ENCODE measurements at places on chromosomes 4 and X.

DNA sequence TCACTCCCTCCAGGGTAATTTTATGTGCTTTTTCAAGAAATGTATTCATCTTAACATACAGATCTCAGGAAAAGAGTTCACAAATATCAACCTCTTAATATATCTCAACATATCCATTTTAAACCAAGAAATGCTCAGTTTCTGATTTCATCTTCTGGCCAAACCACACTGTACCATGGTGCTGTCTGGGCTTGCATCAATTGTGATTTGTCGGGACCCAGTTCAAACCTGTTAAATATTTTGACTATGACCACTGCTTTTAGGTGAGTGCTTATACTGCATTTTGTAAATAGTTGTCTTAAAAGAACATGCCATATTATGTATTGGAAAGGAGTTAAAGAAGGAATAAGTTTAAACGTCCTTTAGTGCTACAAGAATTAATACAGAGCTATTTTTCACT, 352.1 kb downstream of the SPOCK3 start:
- no peak for DNase-seq

DNA sequence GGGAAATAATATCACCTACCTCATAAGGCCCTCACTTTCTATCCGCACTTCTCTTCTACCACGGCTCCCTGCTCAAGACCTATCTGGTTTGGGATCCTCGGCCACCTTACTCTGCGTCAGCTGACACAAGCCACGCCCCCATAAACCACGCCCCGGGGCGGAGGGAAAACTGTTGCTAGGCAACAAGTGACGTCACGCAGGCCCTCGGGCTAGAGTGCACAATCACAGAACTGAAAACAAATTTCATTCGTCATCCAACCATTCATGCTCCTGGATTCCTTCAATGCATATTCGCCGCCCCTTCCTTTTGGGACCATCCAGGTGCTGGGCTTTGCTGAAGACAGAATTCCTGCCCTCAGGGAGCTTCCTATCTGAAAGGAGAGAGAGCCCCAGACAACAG, 66.3 kb downstream of the SMC1A start:
- no peak for DNase-seq

DNA sequence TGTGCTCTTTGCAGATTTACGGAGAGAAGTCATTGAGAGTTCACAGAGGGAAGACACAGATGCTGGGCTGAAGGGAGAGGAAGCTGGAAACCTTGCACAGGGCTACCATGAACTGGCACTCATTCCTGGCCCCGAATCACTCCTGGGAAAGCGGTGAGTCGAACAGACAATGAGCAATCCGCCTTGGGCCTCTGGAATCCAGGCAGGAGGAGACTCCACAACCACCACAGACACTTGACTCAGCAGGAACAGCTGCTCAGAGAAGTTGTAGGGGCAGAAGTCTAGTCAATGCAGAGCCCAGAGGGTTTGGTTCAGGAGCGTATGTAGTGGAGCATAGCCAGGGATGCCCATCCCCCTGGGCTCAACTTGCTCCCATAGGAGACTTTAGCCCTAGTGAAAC, 62.8 kb upstream of the GRIA3 start:
- no peak for DNase-seq

DNA sequence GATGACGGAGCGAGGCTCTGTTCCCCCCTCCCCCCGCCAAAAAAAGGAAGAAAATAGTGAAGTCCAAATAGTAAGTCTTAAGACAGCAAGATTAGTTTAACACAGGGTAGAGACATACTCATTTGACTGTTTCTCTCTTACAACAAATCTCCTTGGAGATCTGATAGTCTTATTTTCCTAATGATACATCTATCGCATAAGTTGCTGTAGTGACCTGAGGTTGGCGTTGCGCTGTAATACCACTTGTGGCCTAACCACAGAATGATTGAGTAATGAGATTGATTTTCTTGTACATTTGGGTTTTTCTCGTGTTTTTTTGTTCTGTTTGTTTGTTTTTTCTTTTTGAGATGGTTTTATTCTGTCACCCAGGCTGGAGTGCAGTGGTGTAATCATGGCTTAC, 27.2 kb downstream of the OCIAD1 start:
- DNase-seq: no peak

DNA sequence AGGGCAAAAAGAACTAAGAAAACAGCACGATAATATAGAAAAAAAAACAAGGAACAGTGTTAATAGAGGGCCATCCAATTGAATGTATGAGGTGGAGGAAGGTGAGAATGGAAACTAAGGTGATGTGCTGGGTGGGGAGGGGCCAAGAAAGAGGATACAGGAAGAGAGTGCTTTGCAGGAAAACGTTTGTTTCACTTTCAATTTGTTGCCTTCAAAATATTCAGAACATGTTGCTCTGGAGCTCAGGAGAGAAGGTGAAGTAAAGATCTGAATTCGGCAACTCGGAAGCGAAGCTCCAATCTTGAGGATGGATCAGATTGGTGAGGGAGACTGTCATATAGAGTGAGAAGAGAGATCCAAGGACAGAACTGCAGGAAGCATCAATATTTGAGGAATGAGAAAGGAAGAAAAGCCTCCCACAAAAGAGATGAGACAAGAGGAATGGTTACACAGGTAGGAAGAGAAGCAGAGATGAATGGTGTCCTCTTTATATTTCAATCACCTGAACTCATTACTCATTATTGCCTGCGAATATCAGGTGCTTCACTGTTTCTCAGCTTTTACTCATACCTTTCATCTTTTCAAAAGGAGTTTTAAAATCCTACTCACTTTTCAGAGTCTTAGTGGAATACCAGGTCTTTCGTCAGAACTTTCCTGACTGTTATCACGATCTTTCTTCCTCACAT, 14.7 kb upstream of the SEC24D start:
- DNase-seq: no peak

GRCh38 chr4:33825685-33826084, 2418.6 kb downstream of the ARAP2 start:
- no peak for DNase-seq

GRCh38 chr4:75741027-75741426, 16.6 kb downstream of the USO1 start:
- DNase-seq: no peak

DNA sequence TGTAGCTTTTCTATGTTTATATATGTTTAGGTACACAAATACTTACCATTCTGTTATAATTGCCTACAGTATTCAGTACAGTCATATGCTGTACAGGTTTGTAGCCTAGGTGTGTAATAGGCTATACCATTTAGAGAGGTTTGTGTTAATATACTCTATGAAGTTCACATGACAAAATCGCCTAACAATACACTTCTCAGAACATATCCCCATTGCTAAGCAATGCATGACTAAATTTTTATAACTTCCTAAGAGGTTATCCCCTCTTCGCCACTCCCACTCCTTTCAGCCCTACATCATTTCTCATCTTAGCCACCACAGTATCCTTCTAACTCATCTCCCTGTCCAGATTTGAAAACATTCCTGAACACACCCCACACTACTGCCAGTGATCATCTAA, 83.7 kb upstream of the ZCCHC13 start:
- DNase-seq: no peak

- no peak for DNase-seq
Measured at GRCh38 chr4:42401171-42401570, 3.9 kb downstream of the SHISA3 start.

- no peak for DNase-seq
Measured at GRCh38 chrX:113260474-113260873, 419.8 kb upstream of the AMOT start.

- DNase-seq: no peak
Measured at GRCh38 chr4:36333303-36333877, 52.0 kb downstream of the DTHD1 start.

GRCh38 chrX:11995146-11995545, 143.1 kb upstream of the FRMPD4 start:
- DNase-seq: no peak

DNA sequence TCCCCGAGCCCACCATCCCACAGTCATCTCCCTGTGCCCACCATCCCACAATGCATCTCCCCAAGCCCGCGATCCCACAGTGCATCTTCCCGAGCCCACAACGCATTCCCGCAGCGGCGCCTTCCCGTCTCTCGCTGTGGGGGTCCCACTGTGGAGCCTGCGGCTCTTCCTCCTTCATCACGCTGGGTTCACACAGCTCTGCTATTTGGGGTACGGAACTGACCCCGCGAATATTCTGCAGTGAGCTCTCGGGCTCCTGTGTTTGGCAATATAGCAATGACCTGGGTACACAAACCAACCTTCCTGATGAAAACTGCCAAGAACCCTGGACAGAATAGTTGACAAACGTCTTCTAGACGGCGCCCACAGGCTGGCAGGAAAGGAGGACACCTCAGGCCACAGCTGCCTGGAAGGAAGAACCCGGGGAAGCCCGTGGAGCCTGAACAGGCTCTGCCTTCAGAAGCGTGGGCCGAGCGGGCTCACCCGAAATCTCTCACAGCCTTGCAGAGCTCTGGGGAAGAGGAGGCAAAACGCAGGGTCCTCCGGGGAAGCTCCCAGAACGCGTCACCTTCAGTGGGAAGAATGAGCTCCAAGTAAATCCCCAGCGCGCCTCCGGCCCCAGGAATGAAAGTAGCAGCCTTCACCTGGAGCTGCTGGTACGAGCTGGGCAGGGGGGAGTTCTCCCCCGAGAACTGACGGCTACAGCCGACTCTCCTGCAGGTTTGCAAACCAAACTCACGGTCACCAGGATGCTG, 22.9 kb downstream of the PPP2R3B start:
- DNase-seq: no peak

DNA sequence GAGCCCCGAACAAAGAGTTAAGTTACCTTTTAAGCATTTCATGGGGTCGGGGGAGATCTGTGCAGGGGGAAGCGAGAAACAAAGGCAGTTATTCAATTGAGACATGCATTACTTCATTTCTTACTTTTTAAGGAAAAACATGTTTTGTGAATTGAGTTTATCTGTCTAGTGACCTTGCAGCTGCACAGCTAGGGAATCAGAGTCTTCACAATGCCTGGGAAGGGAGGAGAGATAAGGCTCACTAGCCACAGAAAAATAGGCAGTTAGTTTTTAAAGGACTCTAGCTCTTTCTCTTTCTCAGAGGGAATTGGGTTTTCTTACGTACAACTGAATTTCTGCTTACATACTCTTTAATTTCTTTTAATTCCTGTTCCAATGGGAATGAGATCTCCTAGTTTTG, 26.2 kb upstream of the ZBTB33 start:
- DNase-seq: no peak

DNA sequence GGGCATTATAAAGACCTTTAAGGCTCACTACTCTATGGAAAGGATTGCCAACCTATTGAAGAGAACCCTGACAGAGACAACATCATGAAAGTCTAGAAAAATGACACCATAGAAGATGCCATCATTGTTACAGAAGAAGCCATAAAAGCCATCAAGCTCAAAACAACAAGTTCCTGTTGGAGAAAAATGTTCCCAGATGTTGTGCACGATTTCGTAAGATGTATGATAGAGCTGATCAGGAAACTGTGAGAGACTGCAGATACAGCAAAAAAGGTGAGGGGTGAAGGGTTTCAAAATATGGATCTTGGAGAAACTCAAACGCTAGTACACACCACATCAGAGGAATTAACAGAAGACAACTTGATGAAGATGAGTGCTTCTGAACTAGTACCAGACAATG, 53.3 kb downstream of the WDFY3 start:
- DNase-seq: no peak

GRCh38 chr4:175762582-175762981, 49.5 kb downstream of the GPM6A start:
- DNase-seq: no peak

GRCh38 chr4:124970011-124970410, 257.5 kb upstream of the ANKRD50 start:
- DNase-seq: no peak

- DNase-seq: no peak
Measured at GRCh38 chr4:20337261-20337664, 85.6 kb downstream of the SLIT2 start.

Data from amygdala (tissue), 56 donors.